ENCODE measurements at places on chromosomes 7 and 10.

DNA sequence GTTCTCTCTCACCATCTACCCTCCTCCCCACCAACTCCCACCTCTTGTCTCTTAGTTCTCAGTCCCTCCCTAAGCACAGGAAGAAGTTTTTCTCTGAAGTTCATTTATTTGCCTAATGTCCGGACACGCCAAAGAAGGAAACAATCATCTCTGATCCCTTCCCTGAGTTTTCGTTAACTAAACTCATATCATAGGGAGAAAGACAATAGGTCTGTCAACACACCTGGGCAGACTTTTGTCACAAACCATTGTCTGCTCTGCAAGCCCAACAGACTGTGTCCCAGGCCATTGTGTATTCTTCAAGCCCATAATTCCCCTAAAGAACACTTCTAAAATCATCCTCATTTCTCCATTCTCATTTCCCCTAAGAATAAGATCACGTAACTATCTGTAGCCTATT lies 691.0 kb upstream of the MBL2 start:
- DNase-seq: no peak

- no peak for DNase-seq
Observed at GRCh38 chr10:44813201-44813600, 97.9 kb upstream of the TMEM72 start.

- no peak for DNase-seq
Observed at GRCh38 chr10:100468322-100468721, 5.5 kb downstream of the WNT8B start.

DNA sequence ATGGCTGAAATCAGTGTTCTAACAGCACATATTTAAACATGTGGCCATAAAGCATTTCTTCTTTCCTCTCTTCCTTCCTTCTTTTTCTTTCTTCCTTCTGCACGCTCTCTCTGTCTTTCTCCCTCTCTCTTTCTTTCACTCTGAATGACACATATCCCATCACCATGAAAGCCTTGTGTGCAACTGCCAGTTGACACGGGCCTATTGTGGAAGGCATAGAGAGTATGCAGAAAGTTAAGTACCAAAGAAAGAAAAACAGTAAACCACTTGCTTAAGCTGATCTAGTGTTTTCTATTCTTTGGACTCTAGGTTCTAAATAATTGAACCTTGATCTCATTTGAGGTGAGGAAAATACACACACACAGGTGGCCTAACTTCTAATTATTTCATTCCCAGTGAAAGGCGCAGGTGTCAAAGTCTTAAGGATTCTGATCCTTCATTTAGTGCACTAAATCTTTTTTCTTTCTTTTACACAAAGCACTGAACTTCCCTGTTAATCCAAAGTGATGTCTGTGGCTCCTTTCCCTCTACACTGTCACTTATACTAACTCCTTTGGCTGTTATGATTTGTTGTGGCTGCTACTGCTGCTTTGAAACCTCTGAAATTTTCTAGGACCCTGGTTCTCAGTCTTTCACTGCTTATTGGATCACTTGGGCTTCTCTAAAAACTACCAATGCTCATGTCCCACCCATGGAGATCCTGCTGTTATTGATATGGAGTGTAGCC lies 17.7 kb downstream of the DKK1 start:
- DNase-seq: no peak

Data from GM13976 (cell line).